Vagina (tissue), 2 donors: ENCODE measurements at places on chromosomes 16 and 17.
A peak's percentile ranks its signal among the peaks of the same experiment; 100 is the strongest.

DNA sequence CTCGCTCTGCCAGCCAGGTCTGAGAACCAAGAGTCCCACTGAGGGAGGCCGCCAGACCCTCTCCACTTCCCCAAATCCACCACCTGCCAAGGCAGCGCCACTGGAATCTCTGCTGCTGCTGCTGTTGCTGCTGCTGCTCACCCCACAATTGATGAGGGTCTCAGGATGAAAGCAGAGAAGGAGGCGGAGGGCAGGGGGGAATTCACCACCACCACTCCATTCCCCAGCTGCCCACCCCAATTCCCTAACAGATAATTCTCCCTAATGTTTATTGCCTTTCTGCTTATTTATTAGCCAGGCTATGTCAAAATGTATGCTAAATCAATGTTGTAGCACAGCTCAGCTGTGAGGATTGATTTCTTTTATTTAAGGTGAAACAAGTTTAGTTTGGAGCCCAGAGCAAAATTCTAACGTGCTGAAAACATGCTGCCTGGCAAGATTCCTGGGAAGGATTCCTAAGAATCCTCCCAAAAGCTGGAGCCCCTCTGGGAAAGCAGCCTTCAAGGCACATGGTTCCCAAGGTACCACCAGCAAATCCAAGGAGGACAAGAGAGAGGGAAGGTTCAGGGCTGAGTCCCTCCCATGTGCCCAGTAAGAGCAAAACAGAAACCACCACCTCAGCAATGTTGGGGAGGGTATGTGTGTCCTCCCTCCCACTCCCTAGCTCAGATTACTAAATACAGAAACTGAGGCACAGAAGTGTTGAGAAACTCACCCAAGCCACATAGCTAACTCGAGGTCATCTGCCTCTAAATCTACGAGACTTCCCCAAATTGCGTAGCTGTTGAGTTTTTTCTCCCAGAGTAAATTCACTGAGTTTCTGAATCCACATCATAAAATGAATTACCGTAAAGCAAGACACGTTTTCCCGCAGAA is 12.2 kb upstream of the CDH5 start:
- H3K4me3 ChIP-seq, result no peak overlapping the region
- H3K4me1 ChIP-seq, result no peaks in the 10 kb centered on the region
- H3K27me3 ChIP-seq, result no peaks in the 10 kb centered on the region
- H3K27ac ChIP-seq, result no peak overlapping the region
- H3K36me3 ChIP-seq, result no peaks in the 10 kb centered on the region
- no peak for DNase-seq

DNA sequence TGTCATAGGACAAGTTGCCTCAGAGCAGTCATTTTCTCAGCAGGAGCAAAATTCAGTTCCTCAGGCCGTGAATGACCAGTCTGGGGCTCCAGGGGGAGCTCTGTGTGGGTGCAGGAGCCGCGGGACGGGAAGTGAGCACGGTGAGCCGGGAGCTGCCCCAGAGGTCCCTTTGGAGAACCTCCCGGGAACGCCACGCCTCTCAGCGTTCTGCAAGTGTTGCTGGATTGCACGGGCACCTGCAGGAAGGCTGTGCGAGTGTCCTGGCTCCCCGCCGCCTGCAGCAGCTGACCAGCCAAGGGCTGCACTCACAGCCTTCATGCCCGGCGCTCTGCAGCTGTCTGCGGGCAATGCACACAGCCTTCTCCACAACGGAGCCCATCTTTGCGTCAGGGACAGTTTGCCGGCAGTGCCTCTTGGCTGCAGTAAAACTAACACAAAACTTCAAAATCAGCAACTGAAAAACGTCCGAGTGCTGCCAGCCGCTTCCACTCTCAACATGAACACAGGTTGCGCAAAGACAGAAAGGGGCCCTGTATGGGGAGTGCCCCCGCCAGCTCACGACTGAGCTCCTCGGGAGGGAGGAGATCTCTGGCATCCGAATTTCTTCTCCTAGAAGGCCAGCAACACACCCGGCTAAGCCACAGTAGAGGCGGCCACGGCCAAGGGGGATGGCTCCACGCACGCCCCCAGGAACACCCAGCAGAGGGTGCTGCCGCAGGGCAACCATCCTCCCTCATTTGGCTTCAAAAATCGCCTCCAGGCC is 16.0 kb downstream of the NDUFAF8 start:
- H3K4me3 ChIP-seq, result no peak overlapping the region
- peaks cover 24% of the 10 kb centered on the region for H3K4me1 ChIP-seq
- DNase-seq, result no peak

DNA sequence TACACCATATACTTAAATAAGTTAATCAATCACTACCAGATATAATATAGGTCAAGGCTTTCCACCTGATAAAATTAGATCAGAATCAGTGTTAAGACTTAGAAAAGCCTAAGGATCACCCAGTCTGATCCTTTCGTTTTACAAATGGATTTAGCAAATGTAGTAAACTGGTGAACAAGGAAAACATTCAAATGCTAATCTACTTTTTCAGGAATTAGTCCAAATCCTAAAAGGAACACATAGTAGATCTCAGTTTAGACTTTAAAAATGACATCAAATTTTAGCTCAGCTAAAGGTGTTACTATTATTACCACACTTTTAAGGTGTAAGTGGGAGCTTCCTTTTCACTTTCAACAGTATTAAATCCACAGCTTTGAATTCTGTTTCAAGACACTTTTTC is 12.0 kb downstream of the PHLPP2 start:
- no peak overlapping the region for H3K4me3 ChIP-seq
- H3K27ac ChIP-seq, result no peak overlapping the region
- no peaks in the 10 kb centered on the region for H3K36me3 ChIP-seq
- H3K27me3 ChIP-seq, result no peaks in the 10 kb centered on the region

GRCh38 chr17:66552371-66552770 is 250.0 kb downstream of the PRKCA start:
- H3K4me1 ChIP-seq, result peaks cover 8% of the 10 kb centered on the region
- DNase-seq, result peak; percentile 64
- H3K27ac ChIP-seq, result no peak overlapping the region
- no peaks in the 10 kb centered on the region for H3K27me3 ChIP-seq
- H3K36me3 ChIP-seq, result no peaks in the 10 kb centered on the region

- no peaks in the 10 kb centered on the region for H3K4me1 ChIP-seq
- no peaks in the 10 kb centered on the region for H3K27me3 ChIP-seq
- no peak overlapping the region for H3K4me3 ChIP-seq
- no peak overlapping the region for H3K27ac ChIP-seq
Measured at GRCh38 chr17:9612006-9612405, 33.3 kb upstream of the USP43 start.

- peaks cover 6% of the 10 kb centered on the region for H3K4me1 ChIP-seq
- no peak for DNase-seq
- no peaks in the 10 kb centered on the region for H3K36me3 ChIP-seq
- no peaks in the 10 kb centered on the region for H3K27me3 ChIP-seq
Measured at GRCh38 chr16:31868691-31869167, 4.9 kb upstream of the ZNF267 start.

GRCh38 chr16:62036802-62037135 is 531 bp upstream of the CDH8 start:
- H3K27me3 ChIP-seq, result no peaks in the 10 kb centered on the region
- no peaks in the 10 kb centered on the region for H3K36me3 ChIP-seq

DNA sequence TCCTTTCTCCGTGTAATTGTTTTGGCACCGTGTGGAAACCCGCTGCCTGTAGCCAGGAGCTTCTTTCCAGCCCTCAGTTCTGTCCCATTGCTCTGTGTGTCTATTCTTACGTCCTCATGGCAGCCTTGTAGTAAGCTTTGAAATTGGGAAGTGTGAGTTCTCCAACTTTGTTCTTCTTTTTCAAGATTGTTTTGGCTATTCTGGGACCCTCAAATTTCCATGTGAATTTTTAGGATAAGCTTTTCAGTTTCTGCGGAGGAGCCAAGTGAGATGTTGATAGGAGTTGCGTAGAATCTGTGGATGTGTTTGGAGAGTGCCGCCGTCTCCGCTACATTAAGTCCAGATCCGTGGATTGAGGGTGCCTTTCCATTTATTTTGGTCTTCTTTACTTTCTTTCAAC is 15.2 kb downstream of the CHMP6 start:
- no peak overlapping the region for H3K4me3 ChIP-seq
- no peak overlapping the region for H3K27ac ChIP-seq
- no peak for DNase-seq
- no peaks in the 10 kb centered on the region for H3K27me3 ChIP-seq
- peaks cover 29% of the 10 kb centered on the region for H3K4me1 ChIP-seq
- H3K36me3 ChIP-seq, result no peaks in the 10 kb centered on the region

- no peak overlapping the region for H3K27ac ChIP-seq
- H3K4me1 ChIP-seq, result no peaks in the 10 kb centered on the region
- no peaks in the 10 kb centered on the region for H3K36me3 ChIP-seq
- H3K4me3 ChIP-seq, result no peak overlapping the region
- no peak for DNase-seq
Measured at GRCh38 chr17:37292429-37293139, 83.2 kb upstream of the C17orf78 start.

DNA sequence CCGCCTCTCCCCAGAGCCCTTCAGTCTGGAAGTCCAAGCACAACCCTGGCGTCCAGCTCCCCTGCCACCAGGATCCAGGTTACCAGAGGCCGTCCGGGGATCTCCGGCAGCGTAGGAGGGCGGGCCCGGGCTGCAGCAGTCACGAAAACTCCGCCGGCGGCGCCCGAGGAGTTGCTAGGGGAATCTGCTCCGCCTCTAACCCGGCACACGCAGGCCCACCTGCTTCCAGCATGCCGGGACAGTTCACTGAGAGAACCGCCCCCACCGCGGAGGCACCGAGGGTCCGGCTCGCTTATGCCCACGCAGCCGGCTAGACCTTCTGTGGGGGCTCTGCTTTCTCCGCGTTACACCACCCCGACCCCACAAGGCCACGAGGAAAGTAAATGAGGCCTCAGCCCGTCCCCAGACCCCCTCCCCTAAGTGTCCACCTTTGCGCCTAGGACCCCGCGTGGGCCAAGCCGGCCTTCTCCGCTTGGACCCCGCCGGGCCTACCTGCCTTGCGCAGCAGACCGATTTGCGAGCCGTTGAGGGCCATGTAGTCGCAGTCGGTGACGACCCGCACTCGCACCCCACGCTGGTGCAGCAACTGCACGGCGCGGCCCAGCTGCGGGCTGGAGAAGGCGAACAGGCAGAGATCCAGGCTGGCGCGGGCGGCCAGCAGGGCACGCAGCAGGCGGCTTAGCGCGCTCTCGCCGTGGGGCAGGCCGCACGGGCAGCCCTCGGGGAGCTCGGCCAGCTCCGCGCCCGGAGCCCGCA is 587 bp downstream of the PLD6 start:
- no peak for DNase-seq
- H3K27me3 ChIP-seq, result no peaks in the 10 kb centered on the region
- peak overlapping the region; percentile 60 for H3K4me3 ChIP-seq
- no peaks in the 10 kb centered on the region for H3K36me3 ChIP-seq
- H3K4me1 ChIP-seq, result peaks cover 50% of the 10 kb centered on the region

DNA sequence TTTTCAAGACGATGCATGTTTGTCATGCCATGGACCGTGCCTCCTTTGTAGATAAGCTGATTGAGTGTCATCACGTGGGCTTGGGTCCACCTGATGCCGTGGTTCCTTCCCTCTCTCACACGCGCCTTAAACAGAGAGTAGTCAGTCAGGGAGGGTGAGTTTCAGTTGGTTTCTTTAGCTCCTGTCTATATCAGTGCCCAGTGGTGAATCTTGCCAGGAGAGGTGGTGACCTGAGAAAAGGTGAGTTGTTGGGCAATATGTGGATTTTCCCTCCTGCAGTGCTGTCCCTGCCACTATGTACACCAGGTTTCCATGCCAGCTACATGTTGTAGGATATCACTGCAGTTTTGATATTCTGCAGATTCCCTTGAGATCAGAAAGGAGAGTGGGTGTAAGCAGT is 129.7 kb downstream of the LAT start:
- DNase-seq, result no peak
- no peaks in the 10 kb centered on the region for H3K36me3 ChIP-seq
- H3K27me3 ChIP-seq, result no peaks in the 10 kb centered on the region
- peaks cover 18% of the 10 kb centered on the region for H3K4me1 ChIP-seq
- H3K27ac ChIP-seq, result peak overlapping the region; percentile 79

- DNase-seq, result no peak
- H3K27me3 ChIP-seq, result no peaks in the 10 kb centered on the region
- peaks cover 6% of the 10 kb centered on the region for H3K36me3 ChIP-seq
- H3K4me3 ChIP-seq, result peak overlapping the region; percentile 98
Measured at GRCh38 chr17:18187821-18188761, 4.5 kb downstream of the ALKBH5 start.

DNA sequence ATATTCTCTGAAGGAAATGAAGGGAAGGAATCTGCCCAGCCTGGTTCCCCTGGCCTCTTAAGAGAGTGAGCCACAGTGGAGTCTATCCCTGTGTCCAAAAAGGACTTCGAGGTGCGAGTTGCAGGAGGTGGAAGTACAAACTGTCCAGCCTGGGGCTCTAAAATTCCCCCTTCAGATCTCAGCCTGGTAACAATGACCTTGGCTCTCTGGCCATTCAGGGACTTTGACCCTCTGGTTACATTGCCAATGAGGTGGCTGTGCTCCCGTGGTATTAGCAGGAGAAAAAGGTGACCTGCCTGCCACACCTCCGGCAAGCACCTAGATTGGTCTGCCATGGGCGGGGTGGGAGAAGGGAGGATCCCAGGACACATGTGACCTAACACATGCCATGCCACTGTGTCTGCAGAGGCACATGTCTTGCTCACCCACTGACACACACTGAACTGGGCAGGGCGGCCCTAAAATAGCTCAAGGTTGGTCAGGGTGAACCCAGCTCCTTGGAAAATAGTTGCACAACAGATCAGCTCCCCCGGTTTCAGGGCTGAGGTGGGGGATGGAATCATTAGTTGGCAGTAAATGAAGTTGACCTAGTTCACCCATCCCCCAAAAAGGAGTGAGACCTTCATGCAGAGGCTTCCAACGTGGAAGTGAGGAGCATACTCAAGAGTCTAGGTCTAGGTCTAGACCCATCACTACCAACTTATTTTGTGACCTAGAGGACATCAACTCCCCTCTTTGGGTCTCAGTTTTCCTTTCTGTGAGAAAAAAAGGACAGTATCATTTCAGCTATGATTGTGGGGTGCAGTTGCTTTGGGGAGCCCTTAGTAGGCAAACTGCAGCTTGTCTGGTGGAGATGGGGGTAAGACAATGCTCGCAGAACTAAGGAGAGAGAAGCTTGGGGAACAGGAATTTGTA is 2.2 kb downstream of the NR1D1 start:
- peaks cover 79% of the 10 kb centered on the region for H3K4me1 ChIP-seq
- no peaks in the 10 kb centered on the region for H3K36me3 ChIP-seq
- DNase-seq, result no peak
- peak overlapping the region; percentile 98 for H3K27ac ChIP-seq
- no peaks in the 10 kb centered on the region for H3K27me3 ChIP-seq
- H3K4me3 ChIP-seq, result peak overlapping the region; percentile 80
